ENCODE measurements at places on chromosomes 5 and 9.
A peak's percentile ranks its signal among the peaks of the same experiment; 100 is the strongest.

DNA sequence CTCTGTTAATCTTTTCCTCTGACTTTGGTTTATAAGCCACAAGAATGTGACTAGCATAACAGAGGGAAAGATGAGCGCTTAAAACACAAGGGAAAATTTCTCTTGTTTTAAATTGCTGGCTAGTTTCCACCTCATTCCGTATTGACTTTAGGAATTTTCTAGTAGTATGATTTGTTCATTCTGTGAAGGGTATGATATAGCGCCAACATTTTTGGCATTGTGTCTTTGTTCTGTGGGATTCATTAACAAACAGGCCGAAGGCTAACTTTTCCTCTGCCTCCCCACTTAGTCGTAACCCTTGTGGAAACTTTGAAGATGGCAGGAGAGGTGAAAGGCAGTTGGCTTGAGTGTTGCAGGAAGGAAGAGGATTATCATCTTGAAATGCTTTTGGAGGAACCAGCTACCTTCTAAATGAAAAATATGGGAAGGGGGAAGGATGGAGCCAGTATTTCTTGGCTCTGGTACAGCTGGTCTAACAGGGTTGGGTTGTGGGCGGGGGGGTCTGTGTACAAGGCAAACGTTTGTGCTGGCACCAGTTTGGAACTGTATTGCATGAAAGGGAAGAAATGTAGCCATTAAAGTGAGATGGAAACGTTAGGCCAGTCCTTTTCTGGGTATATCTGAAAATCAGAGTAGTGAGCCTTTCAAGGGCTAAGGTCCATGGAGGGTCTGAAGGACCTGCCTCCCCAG, 21.5 kb upstream of the DMRT2 start:
- DNase-seq, result no peak

GRCh38 chr5:100827481-100827889, 75.6 kb downstream of the ST8SIA4 start:
- no peak for DNase-seq

DNA sequence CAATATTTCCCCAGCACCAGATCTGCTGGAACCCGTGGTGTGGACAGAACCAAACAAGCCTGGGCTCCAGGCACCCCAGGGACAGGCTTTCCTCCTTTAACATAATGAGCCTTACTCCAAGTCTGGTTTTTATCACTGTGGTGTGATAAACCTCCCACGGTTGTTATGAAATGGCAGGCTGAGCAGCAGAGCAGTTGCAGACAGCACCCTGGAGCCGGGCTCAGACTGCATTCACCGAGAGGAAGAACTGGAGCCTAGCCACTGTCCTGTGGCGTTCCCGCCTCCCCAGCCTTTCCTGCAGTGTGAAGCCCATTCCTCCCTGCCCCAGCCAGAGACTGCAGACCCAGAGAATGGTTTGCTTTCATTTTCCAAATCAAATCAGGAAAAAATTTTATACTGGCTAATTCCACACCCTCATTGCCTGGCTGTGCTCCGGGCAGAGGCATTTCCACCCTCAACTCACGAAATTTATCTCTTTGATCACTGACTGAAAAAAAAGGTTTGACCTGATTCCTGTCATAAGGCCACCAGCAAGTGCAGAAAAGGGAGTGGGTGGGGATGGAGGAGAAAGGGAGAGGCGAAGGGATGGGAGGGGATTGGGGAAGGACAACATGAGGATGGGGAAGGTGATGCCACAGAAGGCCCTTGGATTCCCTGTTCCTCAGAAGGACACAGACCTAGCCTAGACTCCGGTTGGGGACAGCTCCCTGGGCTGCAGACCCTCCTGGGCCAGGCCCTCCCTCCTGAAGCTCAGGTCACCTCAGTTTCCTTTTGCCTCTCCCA, 18.9 kb downstream of the IPPK start:
- DNase-seq, result no peak

DNA sequence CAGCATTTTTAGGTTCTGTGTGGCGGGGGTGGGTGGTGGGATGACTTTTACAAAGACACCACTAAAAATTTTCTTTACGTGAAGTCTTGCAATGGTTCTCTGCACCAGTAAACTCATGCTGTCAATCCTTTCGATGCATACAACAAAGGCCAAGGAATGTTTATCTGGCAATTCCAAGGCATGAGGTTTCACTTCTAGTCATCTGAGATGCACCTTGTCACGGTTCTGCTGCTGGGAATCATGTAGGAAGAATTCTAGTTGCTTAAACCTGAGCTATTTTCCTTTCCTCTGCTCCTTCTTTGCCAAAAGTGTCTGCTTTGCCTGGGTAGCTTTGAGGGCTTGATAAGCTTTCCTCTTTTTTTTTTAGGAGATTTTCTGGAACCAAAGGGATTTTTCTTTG, 1204.5 kb upstream of the SEMA6A start:
- no peak for DNase-seq

GRCh38 chr9:131707733-131708157, 32.1 kb downstream of the RAPGEF1 start:
- DNase-seq, result no peak

GRCh38 chr9:36288070-36288469, 29.8 kb upstream of the GNE start:
- no peak for DNase-seq

DNA sequence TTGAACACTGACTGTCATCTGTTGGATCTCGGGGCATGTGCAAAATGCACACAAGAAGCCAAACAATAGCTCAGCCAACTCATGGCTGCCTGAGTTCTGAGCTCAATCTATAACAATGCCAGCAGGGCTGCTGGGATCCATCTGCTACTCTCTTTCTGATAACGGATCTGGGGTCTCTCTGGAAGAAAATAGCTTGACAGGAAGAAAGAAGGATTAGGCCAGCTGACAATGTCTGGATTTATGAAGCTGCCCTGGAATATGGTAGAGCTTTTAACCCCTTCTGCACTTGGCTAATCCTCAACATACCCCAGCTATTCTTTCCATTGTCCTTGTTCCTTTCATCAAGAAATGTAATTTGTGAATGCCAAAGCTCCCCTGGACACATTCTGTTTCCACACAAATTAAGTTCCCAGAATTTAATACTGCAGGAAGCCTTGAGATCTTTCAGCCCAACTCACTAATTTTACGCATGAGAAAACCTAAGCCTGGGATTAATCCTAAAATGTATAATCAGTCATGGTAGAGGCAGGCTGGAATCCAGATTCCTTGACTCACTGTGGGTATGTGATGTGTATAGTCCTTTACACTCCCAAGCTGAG, 62.7 kb upstream of the PCA3 start:
- DNase-seq, result no peak

GRCh38 chr5:99775189-99775588, 760.0 kb upstream of the FAM174A start:
- peak; percentile 5 for DNase-seq

- no peak for DNase-seq
Measured at GRCh38 chr9:14313378-14313940, 482 bp downstream of the NFIB start.

GRCh38 chr5:133841831-133842750, 126.3 kb downstream of the C5orf15 start:
- DNase-seq, result no peak

DNA sequence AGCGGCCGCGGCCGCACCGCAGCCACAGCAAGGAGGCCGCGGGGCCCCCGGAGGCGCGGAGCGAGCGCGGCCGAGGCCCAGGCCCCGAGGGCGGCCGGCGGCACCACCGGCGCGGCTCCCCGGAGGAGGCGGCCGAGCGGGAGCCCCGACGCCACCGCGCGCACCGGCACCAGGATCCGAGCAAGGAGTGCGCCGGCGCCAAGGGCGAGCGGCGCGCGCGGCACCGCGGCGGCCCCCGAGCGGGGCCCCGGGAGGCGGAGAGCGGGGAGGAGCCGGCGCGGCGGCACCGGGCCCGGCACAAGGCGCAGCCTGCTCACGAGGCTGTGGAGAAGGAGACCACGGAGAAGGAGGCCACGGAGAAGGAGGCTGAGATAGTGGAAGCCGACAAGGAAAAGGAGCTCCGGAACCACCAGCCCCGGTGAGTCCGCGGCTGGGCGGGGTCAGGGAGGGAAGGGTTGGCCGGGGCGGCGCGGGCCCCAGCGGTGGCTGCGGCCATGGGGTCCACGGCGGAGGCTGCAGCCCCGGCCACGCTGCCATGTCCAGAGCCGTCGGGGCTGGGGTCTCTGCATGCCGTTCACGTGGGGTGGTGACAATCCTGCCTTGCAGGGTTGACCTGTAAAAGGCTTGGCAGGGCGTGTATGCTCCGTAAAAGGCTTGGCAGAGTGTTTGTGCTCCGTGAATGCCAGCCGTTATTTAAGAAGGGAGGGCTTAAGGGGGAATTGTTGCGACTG, 146.0 kb downstream of the CACNA1B start:
- DNase-seq, result no peak

GRCh38 chr5:39759701-39760100, 334.9 kb upstream of the DAB2 start:
- DNase-seq, result no peak

DNA sequence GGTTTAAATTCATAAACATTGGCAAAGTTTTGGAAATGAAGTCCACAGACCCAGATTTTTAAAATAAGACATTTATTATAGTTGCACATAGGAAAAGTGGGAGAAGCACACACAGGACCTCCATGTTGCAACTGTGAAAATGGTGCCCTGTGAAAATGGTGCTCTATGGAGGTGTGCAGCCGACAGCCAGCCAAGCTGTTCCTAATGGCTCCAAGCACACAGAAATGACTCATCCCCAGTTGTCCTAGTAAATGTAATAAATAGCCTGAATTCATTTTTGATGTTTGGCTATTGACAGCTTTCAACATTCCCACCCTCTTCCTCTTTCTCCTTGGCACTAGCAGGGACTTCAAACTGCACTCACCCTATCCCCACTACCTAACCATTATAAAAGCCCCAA, 590.9 kb downstream of the CAAP1 start:
- no peak for DNase-seq

DNA sequence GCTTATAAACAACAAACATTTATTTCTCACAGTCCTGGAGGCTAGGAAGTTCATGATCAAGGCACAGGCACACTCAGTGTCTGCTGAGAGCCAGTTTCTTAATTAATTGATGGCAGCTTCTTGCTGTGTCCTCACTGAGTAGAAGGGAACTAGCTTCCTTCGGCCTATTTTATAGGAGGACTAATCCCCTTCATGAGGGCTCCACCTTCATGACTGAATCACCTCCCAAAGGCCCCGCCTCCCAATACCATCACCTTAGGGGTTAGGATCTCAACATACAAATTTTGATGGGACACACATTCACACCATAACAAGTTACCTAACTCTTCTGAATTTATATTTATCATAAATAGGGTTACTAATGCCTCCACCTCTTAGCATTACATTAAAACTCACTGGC, 129.8 kb downstream of the GNAQ start:
- DNase-seq, result no peak

- peak; percentile 38 for DNase-seq
Measured at GRCh38 chr5:66769839-66770617, 173.8 kb downstream of the MAST4 start.

- DNase-seq, result no peak
Measured at GRCh38 chr9:89797937-89798455, 193.2 kb downstream of the GADD45G start.

DNA sequence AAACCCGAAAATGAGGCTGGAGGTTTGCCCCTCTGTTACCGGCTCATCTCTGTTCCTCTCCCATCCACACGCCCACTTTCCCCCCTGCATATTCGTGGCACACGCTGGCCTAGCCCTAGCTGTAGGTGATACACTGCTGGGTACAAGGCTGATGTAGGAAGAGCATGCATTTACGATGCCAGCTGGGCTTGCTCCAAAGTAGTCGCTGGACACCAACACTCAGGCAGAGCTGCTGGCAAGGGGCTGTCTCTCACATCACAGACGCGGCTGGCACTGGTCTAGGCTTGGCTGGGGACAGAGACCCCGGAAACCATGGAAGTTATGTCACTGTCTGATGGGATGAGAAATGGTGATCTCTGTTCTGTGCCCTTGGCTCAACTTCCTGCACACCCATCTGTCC, 9.8 kb upstream of the PHYKPL start:
- no peak for DNase-seq

GRCh38 chr5:143985832-143986515, 174.0 kb downstream of the HMHB1 start:
- peak; percentile 7 for DNase-seq

DNA sequence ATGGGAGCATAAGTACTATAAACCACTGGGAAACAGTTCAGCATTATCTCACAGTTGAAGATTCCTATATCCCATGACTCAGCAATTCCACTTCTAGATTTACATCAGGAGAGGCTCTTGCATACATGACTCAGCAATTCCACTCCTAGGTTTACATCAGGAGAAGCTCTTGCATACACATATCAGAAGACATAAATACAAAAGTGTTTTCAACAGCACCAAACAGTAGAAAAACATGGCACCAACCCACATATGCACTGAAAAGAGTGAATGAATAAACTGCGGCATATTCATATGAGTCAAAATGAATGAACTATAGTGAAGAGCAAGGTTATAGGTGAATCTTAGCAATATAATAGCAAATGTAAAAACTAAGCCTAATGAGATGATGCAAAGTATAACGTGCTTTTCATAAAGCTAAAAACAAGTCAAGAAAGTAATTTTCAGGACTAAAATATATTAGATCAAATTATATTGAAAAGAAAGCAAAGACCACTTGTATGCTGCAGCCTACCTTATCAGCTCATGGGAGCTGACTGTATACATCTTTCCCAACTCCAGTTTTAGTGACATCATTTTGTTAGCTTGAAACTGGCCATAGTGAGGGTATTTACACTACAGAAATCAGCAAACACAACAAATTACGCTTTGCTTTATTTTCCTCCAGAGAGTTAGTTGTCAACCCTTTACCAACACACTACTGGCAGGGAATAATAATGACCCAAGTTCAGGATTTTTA, 95.8 kb downstream of the ANKRD18B start:
- DNase-seq, result no peak

GRCh38 chr5:81212211-81212751, 20.8 kb upstream of the CKMT2 start:
- DNase-seq, result no peak

GRCh38 chr5:115514220-115514619, 30.4 kb downstream of the FEM1C start:
- DNase-seq, result no peak

GRCh38 chr5:31656806-31657205, 17.9 kb downstream of the PDZD2 start:
- DNase-seq, result no peak
